ENCODE measurements at places on chromosomes 1 and 21. TPM values are rescaled to one million over a fixed set of nuclear protein-coding genes. Genes with fewer than 3 reads are reported as not detected.

DNA sequence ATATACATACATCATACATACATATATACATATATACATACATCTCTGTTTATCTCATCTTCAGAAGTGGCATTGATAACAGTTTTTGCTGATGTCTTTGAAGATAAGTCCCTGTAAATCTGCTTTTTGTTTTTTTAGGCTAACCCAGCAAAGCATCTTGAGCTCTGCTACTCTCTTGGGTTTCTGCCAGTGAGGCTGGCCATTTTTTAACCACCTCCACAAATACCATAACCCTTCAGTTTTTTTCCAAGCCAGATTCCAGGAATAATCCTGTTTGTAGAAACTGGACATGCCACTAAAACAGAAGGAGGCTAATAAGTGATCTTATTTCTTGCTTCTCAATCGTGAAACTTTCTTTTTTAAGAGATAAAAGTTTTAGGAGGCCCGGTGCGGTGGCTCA, 21.6 kb downstream of the SDHC start:
- no peak for DNase-seq

DNA sequence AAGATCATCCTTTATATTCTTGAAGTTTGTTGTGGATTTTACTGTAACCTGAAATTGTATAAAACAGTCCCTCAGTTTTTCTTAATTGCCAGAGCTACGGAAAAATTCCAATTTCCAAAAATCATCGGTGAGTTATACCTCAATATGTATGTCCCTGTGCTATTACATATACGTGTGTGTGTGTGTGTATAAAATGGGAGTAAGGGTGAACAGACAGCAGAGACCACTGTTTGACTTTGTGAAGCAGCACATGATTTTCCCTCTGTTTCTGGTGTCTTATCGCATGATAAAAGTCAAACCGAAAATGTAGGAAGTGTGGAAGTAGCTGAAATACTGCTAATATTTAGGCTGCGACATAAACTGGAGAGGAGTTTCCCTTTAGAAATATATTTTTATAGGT, 1.2 kb downstream of the OR2T1 start:
- peak; percentile 8 for DNase-seq

VANGL2 gene
- total RNA-seq = 2.0 TPM

PGLYRP3 gene
- total RNA-seq = 0.14 TPM

USH2A gene
- total RNA-seq = 0.09 TPM
